ENCODE measurements at places on chromosomes 1 and 21.

DNA sequence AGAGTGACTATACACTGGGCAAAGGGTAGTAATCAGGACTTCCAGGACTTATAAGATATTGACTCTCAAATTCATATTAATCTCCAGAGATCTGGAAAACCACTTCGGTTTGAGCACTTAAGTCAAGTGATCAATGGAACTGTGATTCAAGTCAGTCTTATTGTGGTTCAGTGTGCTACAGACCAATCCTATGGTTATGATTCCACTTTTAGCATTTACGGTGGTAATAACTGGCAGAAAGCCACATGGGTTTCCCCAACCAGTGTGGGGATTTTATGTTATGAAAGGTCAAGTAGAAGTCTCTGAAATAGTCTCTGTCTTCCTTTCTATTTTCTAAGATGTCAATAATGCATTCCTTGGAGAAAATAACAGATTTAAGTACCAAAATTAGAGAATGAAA, 151.3 kb upstream of the NEGR1 start:
- DNase-seq, result no peak

- peak; percentile 45 for DNase-seq
Observed at GRCh38 chr1:147641695-147642592, 28.4 kb downstream of the ACP6 start.

DNA sequence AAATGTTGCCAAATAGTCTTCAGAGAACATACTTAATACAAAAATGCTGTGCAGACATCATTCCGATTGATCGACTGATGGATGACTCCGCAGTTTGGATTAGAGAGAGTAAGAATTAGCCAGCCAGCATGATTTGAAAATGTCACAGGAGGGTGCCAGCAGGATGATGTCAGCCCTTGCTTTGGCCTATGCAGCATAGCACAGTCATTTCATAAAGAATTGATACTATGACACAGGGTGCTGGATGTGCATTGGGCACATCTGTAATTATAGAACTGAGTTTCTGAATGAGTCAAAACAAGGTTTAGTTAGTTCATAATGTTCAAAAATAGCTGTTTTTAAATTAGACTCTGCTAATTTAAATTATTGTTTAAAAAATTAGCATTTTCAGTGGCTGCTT, 21.6 kb upstream of the TRAF5 start:
- no peak for DNase-seq

DNA sequence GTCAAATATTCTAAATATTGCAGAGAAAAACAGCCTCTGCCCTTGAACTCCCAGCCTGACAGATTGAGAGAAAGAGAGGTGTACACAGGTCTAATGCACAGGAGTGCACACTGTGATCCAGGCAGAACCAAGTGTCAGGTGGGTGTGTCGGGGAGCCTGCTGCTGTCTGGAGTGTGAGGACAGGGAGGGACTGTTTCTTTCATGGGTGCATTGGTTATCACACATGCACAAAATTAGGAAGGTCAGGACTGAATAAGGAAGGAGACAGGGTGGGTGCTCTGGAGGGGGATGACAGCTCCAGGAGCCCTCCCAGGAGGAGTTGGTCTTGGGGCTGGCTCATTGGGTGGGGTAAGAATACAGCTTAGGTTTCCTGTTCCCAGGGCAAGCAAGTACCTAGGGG, 13.3 kb upstream of the PINK1 start:
- DNase-seq, result no peak

GRCh38 chr1:12502336-12503109, 115.5 kb downstream of the DHRS3 start:
- DNase-seq, result no peak

GRCh38 chr1:160549665-160550006, 26.6 kb upstream of the SLAMF6 start:
- no peak for DNase-seq

DNA sequence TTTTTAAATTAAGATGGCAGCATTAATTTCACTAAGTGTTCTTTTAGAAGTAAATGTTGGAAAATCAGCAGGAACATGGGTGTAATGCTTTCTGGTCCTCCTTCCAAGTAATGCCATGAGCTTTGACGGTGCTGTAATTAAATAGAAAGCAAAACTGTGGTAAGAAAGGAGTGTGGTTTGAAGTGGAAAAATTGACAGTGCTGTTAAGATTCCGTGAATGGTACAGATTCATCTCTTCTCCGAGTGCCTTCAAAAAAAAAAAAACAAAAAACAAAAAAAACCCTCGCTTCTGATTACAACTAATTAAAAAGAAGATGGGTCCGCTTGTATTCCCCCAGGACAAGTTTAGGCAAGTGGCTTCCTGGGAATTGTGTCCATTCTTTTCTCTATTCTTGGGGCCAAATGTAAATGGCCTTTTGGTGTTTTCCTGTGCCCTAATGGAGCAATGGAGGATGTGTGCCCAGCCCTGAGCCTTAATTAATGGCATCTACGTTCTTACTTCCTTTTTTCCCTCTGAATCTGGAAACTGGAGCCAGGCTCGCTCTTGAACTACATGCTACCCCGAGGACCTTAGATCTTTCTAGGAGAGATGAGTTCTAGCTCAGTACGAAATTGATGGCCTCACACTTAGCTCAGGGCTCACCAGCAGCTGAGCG, 5.1 kb downstream of the LMO4 start:
- no peak for DNase-seq

- DNase-seq, result no peak
Observed at GRCh38 chr1:214604523-214604922, 1.5 kb downstream of the CENPF start.

GRCh38 chr1:200217703-200218102, 190.2 kb downstream of the NR5A2 start:
- DNase-seq, result no peak

DNA sequence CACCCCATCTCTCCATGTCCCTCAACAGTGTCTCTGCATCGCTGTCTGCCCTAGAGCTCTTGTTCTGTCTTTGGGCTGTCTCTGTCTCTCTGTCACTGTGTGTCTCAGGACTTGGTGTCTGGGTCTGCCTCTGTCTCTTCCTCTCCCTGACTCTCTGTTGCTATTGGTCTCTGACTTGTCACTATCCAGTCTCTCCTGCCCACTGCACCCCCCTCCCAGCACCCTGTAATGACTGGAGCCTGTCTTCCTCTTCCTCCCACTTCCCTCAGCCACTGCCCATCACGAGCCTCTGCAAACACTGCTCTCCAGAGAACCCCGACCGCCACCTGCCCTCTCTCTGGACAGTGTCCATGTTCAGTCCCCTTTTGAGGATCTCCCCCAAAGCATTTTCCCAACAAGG, 12.1 kb downstream of the PEAR1 start:
- no peak for DNase-seq

DNA sequence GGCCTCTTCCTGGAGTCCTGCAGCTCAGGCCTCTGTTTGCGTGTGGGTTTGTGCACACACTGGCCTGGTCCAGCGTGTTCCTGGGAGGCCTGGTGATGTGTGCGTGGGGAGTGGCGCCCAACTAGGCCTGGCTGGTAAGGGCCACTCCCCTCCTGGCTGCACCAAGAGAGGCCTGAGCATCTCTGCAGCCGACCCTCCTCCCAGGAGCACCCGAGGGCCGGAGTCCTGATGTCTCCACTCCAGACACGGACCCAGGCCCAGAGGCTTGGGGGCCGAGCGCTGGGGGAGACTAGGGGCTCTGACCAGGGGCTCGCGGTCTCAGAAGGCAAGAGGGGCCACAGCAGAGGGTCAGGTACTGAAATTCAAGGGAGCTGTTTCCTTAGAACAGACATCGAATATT, 33.3 kb downstream of the MORN1 start:
- DNase-seq, result no peak

- DNase-seq, result no peak
Observed at GRCh38 chr1:25669781-25670567, 53.4 kb downstream of the MAN1C1 start.

- DNase-seq, result no peak
Observed at GRCh38 chr1:6275826-6276782, 15.2 kb upstream of the GPR153 start.

DNA sequence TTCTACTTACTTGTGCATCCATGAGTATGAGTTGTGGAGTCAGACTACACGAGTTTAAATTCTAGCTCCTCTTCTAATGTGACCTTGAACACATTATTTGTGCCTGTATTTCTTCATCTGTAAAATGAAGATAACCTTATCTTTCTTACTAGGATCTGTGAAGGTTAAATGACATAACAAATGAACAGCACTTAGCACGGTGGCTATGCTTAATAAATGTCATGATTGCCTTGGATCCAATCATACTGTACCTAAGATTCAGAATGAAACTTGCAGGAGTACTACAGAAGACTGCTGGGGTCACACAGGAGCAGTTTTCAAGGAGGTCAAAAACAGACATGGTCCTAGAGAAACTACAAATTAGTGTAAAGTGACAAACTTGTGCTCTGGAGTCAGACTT, 22.2 kb upstream of the ALG14 start:
- DNase-seq, result no peak

DNA sequence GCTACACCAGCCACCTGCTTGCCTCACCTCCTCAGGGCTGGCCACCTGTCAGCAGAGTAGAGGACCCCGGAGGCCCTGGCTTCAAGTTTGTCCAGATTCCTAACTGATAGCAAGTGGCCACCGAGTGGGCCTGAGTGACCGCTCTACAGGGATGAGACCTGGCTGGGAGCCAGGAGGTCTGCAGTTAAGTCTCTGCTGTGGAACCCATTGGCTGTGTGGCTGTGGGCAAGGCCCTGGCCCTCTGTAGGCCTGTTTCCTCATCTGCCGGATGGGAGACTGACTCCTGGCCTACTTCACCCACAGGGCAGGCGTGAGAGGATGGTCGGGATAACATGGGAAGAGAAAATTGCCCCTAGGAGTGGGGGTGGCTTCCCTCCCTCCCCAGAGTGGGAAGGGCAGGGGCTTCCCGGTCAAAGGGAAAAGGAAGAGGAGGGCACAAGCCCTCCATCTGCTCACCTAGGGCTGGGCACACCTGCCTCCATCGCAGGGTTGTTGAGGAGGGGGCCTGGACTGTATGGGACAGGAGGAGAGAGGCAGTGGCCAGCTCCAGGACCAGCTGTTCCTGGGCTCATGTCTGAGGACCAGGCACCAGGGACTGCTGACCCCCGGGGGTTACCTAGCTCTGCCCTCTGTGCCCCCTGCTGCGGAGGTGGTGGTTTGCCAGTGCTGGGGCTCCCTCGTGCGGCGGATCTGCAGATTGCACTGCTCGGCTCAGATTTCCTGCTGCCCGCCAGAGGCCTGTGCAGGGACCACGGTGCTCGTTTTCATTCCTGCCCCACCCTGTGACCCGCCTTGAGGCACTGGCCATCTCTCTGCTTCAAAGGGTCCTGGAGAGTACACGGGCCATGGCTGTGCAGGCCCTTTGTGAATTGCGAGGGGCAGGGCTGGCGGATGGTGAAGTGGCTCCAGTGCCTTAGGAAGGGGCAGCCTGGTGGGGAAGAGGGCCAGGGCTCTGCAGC, 9.1 kb upstream of the MTFR1L start:
- DNase-seq, result peak; percentile 81

GRCh38 chr1:153616144-153616916, at the start of gene S100A14:
TSS of gene S100A14 (minus strand) at chr1:153616325. CDS start at chr1:153615858, 467 bp downstream.
- no peak for DNase-seq

DNA sequence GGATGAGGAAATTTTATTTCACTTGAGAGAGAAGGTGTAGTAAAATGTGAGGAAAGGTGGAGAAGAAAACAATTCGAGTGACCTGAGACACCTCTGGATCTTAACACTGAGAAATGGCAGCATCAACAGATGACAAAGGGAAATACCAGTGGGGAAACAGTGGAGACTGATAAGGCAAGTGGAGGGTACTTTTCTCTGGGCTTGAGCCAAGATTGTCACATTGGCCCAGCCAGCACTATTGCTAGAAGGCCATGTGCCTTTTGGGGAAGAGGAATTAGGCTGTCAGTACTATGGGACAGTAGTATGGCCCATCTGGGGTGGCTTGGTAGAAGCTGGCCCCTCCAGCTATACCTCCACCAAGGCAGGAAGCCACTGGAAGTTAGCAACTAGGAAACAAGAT, 8.4 kb downstream of the SYPL2 start:
- no peak for DNase-seq

DNA sequence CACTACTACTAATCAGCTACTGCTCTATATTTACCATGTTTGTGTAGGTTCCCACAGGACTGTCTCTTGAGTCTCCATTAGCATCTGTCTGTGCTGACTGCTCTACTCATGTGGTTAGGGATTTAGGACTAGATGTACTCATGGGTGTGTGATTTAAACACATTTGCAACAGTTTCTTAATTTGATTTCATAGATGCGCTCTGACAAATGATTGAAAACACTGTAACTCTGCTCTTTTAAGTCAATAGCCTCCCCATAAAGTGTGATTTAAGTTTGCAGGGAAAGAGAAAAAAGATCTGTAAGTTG, 809.3 kb downstream of the NCAM2 start:
- DNase-seq, result no peak

DNA sequence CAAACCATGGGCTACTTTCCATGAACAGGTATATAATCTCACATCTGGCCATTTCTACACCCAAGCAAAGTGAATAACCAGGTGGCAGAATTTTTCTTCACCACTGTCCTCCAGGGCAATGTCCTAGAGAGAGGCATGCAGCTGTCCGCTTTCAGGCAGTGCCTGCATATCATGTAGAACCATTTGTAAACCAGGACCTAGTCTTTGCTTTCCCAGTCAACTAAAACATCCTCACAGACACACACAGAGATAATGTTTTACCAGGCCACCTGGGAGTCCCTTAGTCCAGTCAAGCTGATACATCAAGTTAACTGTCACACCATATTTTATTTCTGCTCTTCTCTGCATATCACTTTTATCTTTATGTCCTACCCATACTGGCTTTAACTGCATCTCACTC, 26.2 kb downstream of the TNFSF18 start:
- DNase-seq, result peak; percentile 16

- no peak for DNase-seq
Observed at GRCh38 chr1:219924342-219924741, 4.0 kb downstream of the SLC30A10 start.

- peak; percentile 86 for DNase-seq
Observed at GRCh38 chr1:180213401-180214170, 16.5 kb upstream of the LHX4 start.

GRCh38 chr1:24420547-24420946, 4.9 kb downstream of the NIPAL3 start:
- DNase-seq, result no peak

DNA sequence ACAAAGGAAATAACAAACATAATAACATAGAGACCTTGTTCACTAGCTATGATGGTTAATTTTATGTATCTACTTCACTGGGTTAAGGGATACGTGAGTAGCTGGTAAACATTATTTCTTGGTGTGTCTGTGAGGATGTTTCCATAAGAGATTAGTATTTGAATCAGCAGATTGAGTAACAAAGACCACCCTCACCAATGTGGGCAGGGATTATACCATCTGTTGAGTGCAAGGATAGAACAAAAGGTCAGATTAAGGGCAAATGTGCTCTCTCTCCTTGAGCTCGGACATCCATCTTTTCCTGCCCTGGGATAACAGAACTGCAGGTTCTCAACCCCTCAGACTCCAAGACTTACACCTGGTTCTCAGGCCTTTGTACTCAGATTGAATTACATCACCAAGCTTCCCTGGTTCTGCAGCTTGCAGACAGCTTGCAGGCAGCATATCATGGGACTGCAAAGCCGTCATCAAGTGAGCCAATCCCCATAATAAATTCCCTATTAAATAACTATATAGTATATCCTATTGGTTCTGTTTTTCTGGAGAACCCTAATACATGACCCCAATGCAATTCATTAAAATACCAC, 9.2 kb downstream of the SPATA6 start:
- no peak for DNase-seq

GRCh38 chr1:109792056-109792831, 28.5 kb upstream of the EPS8L3 start:
- peak; percentile 51 for DNase-seq

GRCh38 chr1:244221991-244222390, 170.9 kb downstream of the ZBTB18 start:
- no peak for DNase-seq

All from HuH-7 (cell line).